ENCODE measurements at places on chromosomes 11 and 22.

DNA sequence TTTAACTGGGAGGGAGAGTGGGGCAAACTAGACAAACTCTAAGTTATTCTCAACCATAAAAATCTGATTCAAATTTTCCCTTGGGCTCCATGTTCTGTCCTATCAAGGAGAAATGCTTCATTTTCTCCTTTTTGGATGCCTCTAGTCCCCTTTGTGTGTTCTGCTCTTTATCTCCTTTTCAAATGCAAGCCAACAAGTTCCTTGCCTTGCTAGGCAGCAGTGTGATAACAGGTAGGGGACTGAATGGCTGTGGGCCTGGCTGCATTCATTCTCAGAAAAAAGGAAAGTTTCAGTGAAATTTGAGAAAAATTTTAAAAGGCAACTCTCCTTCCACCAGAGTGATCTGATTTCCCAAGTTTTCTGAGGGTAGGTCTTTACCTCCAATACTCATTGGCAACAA lies 26.9 kb upstream of the MMP8 start:
- no peak for DNase-seq

- DNase-seq, result peak; percentile 47
Measured at GRCh38 chr22:26367402-26368245, 61.4 kb upstream of the ASPHD2 start.

DNA sequence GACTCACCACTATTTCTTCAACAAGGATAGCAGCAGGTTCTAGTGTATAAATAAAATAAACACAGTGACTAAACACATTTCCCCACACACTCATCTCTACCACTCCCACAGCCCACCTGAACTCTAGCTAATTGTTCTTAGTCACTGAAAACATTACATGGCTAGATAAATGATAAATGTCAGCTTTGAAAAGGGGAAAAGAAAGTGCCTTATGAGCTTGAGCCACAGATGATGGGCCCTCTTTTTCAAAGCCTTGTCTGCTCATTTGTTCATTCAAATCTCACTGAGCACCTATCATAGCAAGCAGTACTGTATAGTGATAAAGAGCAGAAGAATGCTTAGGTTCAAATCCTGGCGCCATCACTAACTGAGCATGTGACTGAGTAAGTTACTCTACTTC lies 58.3 kb downstream of the SIK3 start:
- DNase-seq, result no peak

DNA sequence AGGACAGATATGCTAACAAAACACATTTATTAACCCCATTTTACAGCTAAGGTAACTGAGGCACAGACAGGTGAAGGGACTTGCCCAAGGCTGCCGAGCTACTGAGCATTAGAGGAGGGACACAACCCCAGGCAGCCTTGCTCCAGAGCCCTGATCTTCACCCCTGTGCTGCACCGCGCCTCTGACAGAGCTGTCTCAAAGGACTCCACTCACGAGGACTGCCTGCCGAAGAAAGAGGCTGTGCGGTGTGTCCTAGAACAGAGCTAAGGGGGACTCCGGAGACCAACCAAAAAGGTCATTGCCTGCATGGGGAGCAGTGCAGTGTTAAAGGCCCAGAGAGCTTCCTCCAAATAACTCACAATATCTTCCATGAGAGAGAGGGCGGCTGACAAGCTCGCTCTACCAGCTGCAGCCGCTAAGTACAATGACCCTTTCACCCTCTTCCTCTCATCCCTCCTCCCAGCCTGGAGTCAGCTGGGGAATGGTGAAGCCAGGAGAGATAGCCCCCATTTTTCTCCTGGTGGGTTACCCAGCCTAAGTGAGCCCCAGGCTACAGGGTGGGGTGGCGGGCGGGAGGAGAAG lies 119.2 kb downstream of the DSCAML1 start:
- no peak for DNase-seq

GRCh38 chr11:86919557-86920210 lies 35.5 kb downstream of the FZD4 start:
- no peak for DNase-seq

- DNase-seq, result no peak
Measured at GRCh38 chr11:7032692-7033091, 12.4 kb downstream of the NLRP14 start.

Data from naive thymus-derived CD8-positive, alpha-beta T cell (primary cell).